B cell (primary cell): ENCODE measurements at places on chromosomes 4 and X. TPM values are rescaled to one million over a fixed set of nuclear protein-coding genes. Genes with fewer than 3 reads are reported as not detected.
A peak's percentile ranks its signal among the peaks of the same experiment; 100 is the strongest.

HHIP gene
- polyA plus RNA-seq: not detected in 2 replicates

STATH gene
- polyA plus RNA-seq: not detected in 2 replicates

PCDH19 gene
- not detected in 2 replicates for polyA plus RNA-seq

HTT gene
- 39.1 and 52.8 TPM in 2 replicates for polyA plus RNA-seq

DNA sequence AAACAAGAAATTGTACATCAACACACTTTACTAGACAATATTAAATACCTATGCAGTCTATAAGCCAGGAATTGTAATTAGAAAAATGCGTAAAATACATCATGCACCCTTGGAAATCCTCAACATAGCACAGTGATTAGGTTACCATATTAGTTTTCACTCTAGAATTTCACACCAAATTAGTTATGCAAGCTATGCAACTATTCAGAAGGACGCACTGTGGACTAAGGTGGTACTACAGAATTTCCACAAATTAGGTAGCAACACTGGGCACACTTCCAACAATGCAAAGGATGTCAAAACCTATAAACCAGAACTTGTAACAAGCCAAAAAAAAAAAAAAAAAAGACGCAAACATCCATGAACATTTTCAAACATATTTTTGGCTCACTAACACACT lies 71.1 kb upstream of the ZCCHC13 start:
- DNase-seq: no peak

DNA sequence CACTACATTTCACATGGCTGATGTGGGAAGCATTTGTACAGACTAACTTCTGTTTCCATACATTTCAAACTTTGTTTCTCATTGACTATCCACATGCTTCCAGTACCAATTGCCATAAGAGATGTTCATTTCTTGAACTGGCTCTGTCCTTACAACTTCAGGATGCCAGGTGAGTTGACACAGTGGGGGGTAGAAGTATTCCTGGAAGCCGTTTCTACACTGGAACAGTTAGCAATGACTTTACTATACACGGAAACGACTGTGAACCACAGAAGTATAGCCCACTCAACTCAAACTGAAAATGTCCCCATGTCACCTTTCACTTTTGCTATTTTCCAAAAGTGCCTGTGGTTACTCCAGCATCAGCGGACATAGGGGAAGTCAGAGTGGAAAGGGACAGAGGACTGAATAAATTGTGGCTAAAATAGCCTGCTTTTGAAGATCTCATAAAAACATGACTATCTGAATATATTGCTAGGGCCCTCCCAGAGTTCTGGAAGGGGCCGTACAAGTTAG lies 38.0 kb upstream of the DSPP start:
- no peak for DNase-seq

DNA sequence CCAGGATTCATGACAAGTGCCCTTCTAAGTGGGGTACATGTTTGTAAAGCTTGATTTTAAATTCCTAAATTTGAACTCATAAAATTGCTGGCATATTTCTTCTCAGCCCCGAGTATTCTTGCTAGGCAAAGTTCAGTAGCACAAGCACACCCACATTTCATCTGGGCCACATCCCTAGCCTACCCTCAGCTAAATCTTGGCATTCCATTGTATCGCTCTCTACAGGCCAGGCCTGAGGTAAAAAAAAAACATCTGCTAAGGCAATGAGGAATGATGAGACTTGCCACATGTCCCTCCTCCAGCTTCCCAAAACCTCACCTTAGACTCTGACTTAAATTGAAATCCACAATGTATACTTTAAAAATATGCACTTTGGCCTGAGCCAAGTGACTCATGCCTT lies 51.4 kb upstream of the VCX3B start:
- DNase-seq: no peak

GRCh38 chr4:38804654-38805295 lies at the start of gene TLR1:
TSS of gene TLR1 (minus strand) at chr4:38804791. CDS start at chr4:38798831, 5,960 bp downstream.
- DNase-seq: peak; percentile 85

DNA sequence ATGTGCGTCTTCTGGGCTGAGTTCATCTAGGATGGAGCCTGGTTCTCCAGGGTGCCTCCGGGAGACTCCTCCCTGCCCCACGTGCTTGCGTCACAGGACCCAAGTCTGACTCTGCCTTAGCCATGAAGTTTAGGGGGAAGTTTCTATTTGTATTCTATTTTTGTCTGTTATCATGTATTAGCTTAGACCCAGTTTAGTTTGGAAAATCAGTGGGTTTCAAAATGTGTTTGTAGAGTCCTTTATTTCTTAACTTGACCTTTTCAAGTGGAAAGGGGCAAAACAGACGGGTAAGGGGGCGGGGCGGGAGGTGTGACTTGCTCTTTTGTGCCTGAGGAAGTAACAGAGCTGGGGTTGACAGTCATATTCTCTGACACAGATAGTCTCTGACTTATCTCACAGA lies 86.0 kb downstream of the HTT start:
- no peak for DNase-seq

GRCh38 chr4:121951521-121952110 lies at the start of gene TRPC3:
TSS of gene TRPC3 (minus strand) at chr4:121952060. CDS start at chr4:121951680, 380 bp downstream.
- DNase-seq: peak; percentile 36

DNA sequence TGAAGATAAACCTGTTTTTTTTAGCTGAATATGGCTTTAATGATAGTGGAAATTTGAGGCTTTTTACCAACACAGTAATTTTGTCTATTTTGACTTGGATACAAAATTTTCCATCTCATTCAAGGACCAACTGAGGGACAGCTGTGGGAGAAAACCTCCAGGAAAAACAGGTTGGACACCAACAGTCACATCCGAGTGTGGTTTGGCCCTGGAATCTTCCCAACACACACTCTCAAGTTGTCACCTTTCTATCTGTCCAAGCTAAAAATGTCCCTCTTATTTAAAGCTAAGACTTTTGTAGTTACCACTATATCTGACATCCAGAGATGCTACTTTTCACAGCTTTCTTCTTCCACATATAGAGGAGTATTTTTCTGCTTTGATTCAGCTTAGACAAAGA lies 404.9 kb downstream of the PCDH7 start:
- no peak for DNase-seq

GRCh38 chr4:98181809-98182208 lies 38.5 kb upstream of the STPG2 start:
- no peak for DNase-seq
